NCI-H2029 treated with DMSO at 0.1 percent for 48 hours (cell line): ENCODE measurements at places on chromosomes 1 and 21.

DNA sequence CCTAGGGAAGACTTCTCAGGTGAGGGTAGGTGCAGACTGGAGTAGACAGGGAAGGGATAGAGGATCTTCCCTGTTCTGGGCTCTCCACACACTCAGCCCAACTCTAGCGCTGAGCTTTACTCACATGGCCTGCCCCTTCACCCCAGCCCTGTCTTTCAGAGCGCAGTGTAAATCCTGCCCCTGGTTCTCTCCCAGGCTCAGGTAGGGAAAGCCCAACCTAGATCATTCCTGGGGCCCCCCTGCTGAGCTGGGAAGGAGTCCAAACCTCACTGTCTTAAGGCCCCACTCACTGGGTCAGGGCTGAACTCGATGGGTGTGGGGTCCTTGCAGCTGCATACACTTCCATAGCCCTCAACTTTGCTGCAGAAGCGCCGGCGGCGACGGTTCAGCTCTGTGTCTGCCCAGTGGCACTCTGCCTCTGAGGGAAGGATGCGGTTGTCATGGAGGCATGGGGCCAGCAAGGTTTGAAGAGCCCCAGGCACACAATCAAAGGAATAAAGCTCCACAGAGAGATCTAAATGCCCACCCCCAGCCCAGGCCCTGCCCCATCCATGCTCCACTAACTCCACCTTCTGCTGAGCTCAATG is 4.2 kb downstream of the POMGNT1 start:
- no peak for DNase-seq

- DNase-seq = no peak
These were observed 298.1 kb downstream of the TM2D1 start for GRCh38 chr1:61426885-61427284.

GRCh38 chr21:17492415-17493168 is 20.3 kb upstream of the CXADR start:
- DNase-seq = no peak

GRCh38 chr1:94614996-94615395 is 73.4 kb upstream of the F3 start:
- DNase-seq = no peak

GRCh38 chr1:113392541-113393128 is 2.3 kb downstream of the MAGI3 start:
- no peak for DNase-seq

- no peak for DNase-seq
These were observed 44.5 kb downstream of the LRRC53 start for GRCh38 chr1:74467786-74468377.

- DNase-seq = no peak
These were observed 31.3 kb downstream of the WNT4 start for GRCh38 chr1:22111620-22112019.
